ENCODE measurements at places on chromosomes 7 and 10.

DNA sequence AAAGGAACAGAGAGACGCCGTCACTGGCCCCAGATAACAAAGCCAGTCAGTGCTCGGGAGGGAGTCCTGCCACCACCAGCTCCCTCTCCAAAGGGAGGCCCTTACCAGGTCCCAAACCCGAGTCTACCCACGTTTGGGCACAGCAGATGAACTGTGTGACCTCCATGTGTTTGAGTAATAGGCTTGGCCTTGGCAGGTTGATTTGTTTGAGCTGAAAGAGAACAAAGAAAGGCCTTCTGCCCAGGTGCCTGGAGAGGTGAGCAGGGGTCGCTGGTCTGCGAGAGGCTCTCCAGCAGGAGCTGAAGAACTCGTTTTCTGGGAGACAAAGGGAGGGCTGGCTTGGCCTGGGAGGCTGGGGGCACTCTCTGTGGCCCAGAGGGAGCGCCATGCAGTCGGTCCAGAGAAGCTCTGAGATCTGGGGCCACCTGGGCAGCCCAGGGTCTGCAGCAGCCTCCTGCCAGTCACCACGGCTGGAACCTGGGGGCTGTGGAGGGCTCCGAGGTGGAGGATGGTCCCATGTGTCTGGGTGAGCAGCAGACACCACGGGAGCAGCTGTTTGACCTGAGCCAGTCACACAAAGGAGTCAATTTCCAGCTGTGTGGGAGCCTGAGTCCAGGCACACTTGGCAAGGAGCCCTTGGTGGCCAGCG, 99.7 kb downstream of the PAXIP1 start:
- no peak for DNase-seq

GRCh38 chr7:121879544-121879943, 6.6 kb downstream of the PTPRZ1 start:
- no peak for DNase-seq

DNA sequence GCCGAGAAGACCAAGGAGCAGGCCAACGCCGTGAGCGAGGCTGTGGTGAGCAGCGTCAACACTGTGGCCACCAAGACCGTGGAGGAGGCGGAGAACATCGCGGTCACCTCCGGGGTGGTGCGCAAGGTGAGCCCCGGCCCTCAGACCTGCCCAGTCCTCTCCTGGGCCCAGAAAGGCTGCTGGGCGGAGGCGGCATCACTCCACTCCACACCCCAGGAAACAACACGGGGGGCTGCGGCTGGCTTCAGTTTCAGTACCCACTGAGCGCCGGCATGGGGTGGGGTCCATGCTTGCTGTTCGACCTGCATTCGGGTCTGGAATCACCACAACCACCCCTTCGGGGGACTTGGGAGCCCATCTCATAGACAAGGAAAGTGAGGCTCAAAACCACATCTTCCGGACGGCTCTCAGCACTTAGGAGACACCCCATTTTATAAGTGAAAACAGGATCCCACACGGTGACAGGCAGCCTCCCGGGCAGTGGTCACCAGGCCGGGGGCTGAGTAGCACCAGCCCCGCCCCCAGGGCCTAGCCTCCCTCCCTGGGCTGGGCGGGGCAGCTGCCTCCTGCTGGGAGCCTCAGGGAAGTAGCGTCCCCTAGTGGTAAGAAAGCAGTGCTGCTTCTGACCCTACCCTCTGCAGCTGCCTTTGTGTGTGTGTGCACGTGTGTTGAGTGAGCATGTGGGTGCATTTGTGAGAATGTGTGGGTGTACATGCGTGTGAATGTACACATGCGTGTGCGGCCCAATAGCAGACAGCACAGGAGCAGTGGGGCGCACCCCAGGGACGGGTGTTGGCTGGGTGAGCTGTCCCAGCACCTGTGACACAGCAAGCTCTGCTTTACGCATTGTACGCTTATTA, 1.8 kb downstream of the SNCG start:
- peak; percentile 80 for DNase-seq

- no peak for DNase-seq
Measured at GRCh38 chr10:93815304-93816096, 57.8 kb downstream of the LGI1 start.

DNA sequence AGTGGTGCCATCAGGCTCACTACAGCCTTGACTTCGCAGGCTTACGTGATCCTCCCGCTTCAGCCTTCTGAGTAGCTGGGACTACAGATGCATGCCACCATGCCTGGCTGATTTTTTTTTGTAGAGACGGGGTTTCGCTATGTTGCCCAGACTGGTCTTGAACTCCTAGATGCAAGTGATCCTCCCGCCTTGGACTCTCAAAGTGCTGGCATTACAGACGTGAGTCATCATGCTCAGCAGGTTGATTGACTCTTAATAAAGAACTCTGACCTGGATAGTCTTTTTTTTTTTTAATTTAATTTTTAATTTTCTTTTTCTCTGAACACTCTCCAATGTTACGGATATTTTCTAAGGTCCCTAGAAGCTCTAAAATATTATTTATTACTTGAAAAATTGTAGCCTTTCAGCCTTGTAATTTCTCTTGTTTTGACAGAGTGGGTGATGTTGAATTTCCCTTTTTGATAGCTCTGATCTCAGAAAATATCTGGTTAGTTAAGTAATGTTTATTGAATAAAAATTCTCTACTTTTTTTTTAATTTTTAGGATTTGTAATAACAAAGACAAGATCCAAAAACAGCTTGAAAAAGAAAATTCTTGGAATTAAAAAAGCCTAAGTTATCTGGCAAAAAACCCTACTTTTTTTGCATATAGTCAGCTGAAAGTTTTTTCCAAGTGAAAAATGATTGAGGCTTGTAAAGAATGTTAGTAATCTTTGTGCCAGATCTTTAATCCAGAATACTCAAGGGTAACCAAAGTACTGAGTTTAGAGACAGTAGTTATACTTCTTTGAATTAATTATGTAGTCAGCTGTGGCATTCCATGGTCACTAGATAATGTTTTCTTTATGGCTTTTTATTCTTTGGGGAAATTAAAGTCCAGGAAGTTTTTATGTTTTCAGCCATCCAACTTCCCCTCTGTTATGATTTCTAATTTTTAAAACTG, 26.7 kb downstream of the TBC1D12 start:
- DNase-seq, result peak; percentile 73

GRCh38 chr7:137981668-137982067, 20.2 kb downstream of the CREB3L2 start:
- DNase-seq, result no peak

DNA sequence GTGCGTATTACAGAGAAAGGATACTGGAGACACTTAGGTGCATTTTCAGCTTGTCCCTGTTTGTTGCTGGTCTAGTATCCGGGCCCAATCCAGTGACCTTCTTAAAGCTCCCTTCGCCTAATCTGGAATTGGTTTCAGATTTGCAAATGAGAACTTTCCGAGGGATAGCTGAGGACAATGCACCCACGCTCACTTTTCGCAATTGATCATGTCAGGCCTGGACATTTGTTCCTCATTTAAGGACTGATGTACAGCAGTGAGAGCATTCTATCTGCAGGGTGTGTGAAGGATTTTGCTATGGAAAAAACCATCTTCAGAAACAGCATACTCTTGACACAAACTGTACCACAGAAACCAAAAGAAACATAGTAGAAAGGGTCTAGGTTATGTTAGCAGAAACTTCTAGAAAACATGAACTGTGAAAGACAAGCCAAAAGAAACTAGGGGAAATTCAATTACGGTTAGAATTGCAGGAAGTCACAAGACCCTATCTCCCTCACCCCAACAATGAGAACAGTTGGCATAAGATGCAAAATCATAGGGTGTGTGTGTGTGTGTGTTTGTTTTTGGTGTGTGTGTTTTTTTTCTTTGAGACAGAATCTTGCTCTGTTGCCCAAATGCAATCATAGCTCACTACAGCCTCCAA, 331.1 kb downstream of the CALN1 start:
- no peak for DNase-seq

GRCh38 chr7:7897949-7898515, 70.6 kb upstream of the GLCCI1 start:
- no peak for DNase-seq

DNA sequence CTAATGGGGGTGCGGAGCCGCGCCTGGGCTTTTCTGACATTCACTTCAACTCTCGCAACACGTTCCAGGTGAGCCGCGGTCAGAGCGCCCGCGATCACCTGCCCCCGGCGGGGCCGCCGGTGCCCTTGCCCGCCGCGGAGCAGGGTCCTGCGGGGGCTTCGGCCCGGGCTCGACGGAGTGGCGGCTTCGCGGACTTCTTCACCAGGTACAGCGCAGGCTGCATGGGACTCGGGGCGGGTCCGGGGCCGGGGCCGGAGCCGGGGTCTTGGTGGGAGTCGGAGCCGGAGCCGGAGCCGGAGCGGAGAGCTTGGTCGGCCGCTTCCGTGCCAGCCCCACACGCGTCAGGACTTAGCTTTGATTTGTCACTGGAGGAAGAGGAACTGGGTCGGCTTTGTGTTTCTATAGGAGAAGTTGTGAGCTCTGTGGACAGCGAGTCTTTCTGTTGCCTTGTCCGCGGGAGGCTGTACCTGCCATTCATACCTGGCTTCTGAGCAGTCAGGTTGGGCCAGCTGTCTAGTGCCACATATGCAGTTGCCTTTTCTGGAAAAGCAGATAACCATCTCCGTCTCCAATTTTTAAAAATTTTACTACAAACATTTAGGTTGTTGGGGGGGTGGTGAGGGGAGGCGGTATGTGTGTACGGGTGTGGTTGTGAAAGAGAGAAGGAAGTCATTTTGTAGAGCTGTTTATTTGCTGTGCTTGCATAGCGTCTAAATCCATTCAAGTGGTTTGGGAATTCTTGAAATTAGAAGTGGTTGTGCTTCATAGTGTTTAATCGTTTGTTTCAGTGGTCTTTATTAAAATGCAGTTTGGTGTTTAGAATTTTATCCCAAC, 1.3 kb downstream of the TBC1D12 start:
- DNase-seq, result peak; percentile 59

DNA sequence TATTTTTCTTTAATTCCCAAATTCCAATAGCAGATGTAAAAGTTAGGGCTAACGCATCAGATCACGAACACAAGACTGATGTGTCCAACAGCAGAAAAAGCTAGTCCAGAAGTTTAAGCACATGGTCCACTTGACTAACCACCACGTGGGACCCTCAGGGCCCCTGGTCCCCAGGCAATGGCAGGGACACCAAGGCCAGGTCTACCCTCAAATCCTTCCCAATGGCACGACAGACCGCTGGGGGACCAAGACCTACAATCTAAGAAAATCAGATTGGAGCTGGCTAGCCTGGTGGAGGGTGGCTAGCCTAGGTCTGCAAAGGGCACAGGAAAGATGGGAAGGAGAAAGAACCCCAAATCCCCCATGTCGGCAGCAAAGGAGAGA, 1.5 kb downstream of the GIGYF1 start:
- DNase-seq, result no peak

DNA sequence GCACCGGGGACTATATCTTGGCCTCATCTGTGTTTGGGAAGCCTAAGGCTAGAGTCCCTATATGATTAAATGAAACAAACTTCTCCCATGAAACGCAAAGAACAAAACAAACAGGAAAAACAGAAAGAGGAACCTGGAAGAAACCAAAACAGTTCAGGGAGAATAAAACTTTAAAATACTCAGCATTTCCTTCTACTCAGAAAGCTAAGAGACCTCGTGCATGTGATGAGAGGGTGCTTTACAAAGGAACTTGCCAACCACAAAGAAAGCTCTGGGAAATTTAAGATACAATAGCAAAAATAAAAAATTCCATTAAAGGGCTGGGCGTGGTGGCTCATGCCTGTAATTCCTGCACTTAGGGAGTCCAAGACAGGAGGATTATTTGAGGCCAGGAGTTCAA, 6.9 kb downstream of the PILRA start:
- no peak for DNase-seq

GRCh38 chr10:22795546-22795945, 81.2 kb upstream of the PIP4K2A start:
- DNase-seq, result no peak

- DNase-seq, result no peak
Measured at GRCh38 chr10:3010334-3010733, 57.0 kb upstream of the PFKP start.

- no peak for DNase-seq
Measured at GRCh38 chr10:117364110-117364960, 10.9 kb downstream of the PDZD8 start.

DNA sequence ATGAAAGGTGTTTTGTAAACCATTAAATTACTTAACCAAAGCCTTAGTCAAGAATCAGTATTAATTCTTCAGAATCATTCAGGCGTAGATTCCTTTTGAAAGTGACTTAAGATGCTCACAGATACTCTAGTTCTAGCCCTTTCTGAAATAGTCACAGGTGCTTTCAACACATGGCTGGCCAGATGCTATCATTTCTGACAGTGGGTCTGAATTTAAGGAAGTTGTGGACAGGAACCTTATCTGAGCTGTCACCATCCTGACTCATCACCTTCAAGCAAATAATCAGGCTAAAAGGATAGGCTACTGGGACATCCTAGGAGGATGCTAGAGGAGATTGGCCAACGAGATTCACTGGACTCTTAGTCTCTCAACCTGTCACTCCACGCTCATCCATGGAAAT, 501.5 kb downstream of the LRMDA start:
- DNase-seq, result no peak

DNA sequence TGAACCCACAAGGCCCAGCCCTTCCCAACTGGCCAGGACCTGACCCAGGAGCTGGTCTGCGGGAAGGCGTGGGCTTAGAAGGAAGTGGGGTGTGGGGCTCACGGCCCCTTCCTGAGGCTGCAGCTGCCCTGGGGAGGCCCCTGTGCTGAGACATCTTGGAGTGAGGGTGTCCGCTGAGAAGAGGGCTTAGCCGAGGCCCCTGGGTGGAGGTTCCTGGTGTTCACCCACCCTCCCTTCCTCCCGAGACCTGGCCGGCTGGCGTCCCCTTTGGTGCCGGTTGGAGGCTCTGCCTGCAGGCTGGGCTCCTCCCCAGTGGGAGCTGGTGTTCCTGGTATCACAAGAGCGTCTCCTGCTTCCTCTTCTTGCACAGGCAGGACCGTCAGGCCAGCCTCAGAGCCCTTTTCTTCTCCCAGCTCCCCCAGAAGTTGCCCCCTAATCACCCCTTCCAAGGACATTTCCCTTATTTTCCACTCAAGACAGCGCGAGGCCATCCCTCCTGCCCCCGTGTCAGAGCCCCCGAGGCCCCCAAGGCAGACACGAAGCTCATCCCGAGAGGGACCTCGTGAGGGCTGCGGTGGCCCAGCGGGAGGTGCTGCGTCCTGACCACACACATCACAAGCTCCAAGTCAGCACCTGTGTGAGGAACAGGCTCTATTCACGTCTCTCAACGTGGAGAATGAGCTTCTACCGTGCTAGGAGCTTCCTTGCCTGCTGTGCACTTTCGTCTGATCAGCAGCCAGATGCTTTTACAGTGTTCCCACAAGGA, 25.1 kb upstream of the FAM20C start:
- DNase-seq, result no peak

- no peak for DNase-seq
Measured at GRCh38 chr10:63588436-63589167, 67.4 kb downstream of the REEP3 start.

DNA sequence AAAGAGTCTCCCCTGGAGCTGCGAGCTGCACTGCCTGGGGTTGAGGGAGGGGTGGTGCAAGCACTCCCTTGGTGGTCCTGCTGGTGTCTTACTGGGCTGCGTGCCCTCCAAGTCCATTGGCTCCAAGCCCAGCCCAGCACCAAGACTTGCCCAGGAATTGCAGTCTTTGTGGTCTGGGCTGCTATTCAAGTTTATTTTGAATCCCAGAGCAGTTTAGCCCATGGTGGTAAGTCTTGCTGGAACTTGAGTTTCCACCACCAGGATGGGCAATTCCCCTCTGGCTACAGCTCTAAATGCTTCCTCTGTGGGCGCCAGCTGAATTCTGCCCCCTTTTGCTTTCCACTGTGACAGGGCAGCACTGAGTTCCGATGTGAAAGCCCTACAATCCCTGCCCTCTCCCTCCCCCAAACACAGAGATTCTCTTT, 25.1 kb downstream of the GALNT11 start:
- DNase-seq, result no peak

Data from GM03348 (cell line).